ENCODE measurements at places on chromosomes 16 and 17. TPM values are rescaled to one million over a fixed set of nuclear protein-coding genes. Genes with fewer than 3 reads are reported as not detected.
A peak's percentile ranks its signal among the peaks of the same experiment; 100 is the strongest.

Gene CACNG5
- not detected for total RNA-seq

Gene TBC1D3C
- total RNA-seq: not detected

Gene KRTAP1-5
- not detected for total RNA-seq

Gene SLC4A1
- 27.7 TPM for total RNA-seq

Gene EEF2K
- total RNA-seq: 46.5 TPM

Gene MYL4
- total RNA-seq: 905 TPM

Gene NPIPA5
- total RNA-seq: not detected

Gene ZNF174
- 7.6 TPM for total RNA-seq

Gene SLFN14
- total RNA-seq: 0.31 TPM

Gene CLCN7
- 29.5 TPM for total RNA-seq

Gene TEKT1
- not detected for total RNA-seq

Gene CCL7
- not detected for total RNA-seq

Gene CCL4
- total RNA-seq: 2.7 TPM

Gene MYH2
- 1,036 TPM for total RNA-seq

Gene LRRC75A
- 6.2 TPM for total RNA-seq

Gene SERPINF2
- total RNA-seq: not detected

Gene KRT25
- not detected for total RNA-seq

GRCh38 chr16:84888450-84888849, 68.7 kb downstream of the CRISPLD2 start:
- DNase-seq: no peak

GRCh38 chr16:4097826-4098240, 18.4 kb downstream of the ADCY9 start:
- DNase-seq: no peak

DNA sequence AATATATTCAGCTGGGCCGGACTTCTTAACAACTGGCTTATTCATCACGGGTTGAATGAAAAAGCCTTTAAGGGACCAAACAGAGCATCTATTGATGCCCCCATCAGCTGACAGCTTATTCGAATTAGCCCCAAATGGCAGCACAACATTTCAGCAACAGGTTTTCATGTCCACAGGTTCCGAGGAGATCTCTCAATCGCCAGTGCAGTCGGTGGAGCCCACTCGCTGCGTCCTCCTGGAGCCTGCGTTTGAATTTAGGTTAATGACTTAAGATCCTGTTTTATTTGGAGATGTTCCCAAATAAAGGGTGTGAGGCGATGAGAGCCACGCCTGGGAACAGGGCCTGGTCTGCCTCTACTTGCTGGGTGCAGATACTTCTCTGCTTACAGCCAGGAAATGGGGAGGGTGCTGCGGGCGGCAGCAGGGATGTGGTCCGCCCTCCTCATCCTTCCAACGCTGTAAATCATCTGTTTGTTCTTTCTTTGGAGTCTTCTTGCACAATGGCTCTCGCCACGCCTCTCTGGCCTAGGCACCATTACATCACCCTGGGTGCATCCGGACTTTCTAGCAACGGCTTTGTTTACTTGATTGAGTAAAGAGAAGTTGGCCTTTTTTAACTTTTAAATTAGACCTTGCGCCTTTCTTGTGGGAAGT, 22.6 kb downstream of the NDE1 start:
- peak; percentile 85 for DNase-seq

DNA sequence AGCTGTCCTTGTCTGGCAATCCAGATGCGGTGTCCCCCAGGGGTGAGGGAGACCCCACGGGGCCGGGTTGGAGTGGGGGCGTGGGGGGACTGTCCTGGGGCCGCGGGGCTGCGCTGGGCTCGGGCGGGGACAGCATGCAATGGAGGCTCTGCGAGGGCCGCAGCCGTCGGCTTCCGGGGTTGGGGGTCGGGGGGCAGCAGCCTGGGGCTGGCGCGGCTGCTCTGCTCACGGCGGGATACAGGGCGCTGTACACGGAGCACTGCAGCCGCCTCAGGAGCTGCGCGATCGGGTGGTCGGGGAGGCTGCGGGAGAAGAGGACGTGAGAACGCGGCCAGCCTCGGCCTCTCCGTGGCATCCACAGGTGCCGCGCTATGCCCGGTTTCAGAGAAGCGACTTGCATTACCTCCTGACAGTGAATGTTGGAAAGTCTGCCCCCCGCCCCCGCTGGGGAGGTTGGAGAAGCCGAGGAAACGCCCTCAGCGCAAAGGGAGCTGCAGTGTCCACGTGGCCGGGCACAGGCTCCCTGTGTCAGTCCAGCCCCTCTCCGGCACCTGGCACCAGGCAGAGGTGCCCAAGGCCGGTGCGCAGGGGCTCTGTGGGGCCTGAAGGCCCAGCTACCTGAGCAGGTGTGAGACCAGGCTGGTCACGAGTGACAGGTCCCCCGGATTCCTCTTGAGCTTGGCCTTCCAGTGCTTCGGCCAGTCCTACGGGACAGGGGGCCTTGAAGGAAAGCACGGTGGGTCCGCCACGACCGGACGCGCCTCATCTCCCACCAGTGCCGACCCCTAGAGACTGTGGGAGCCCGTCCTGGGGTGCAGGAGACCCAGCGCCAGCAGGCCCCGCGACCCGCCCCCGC, 9.4 kb upstream of the SPATA2L start:
- DNase-seq: no peak

- peak; percentile 78 for DNase-seq
Observed at GRCh38 chr16:3980253-3981111, 100.0 kb upstream of the CREBBP start.

DNA sequence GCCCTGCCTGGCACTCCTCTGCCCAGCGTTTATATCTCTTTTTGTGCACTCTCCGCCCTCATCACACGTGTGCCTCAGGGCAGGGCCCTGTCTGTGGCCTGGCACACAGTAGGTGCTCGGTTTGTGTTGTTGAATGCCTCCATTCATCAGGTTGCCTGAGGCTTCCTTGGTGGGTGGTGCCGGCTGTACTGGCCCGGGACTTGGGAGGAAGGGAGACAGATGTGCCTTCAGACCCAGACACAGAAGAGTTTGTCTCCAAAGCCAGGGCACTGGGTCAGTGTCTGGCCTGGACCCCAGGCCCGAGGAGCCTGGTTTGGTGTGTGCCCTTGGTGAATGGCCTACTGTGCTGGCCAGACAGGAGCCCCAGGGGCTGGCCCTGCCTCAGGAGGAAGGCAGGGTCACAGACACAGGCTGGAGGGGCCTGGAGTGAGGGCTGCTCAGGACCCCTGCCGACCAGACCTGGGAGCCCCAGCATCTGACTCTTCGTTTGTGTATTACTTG, 71.6 kb downstream of the RAI1 start:
- no peak for DNase-seq

GRCh38 chr17:17749921-17750320, 68.7 kb downstream of the RAI1 start:
- DNase-seq: peak; percentile 89

GRCh38 chr17:7325031-7325528, 4.1 kb downstream of the NEURL4 start:
- no peak for DNase-seq

DNA sequence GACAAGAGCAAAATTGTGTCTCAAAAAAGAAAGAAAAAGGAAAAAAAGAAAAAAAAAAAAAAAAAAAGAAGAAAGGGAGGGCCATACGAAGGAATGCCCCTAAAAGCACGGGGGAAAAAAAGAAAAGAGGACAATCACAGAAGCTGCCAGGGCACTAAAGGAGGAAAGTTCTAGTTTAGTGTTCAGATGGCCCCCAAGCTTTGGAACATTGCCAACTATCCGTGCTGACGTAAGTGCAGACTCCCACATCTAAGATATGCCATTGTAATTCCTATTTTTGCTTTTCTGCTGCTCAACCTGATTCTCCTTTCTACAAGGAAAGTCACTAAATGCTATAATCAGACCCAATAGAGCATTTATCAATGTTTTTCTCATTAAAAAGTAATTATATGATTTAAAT, 842.1 kb downstream of the KCNJ2 start:
- peak; percentile 9 for DNase-seq

DNA sequence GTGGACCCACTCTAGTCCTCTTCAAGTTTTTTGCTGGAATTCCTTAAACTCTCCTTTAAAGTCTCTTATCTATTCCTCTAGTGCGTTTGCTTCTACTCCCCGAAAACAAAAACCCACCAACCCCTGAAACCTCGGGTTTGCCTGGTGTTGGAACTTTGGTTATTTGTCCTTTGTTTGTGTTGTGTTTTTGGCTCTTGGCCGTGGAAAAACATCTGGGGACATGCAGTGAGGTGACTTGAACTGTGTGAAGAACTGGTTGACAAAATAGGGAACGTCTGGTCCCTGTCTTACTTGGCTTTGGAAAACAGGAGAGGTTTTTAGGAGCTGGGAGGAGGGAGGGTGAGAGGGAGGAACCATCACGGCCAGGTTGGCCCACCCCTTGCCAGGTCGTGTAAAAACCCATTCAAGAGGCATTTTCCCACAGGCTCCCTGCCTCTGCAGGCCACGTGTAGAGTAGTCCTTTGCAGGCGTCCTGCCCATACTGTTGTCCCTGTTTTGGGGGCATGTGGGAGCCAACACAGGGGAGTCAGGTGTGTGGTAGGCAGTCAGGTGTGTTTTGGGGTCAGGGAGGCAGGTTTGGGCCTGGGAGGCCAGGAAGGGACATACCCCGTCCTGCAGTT, 169.3 kb downstream of the RAB11FIP4 start:
- peak; percentile 13 for DNase-seq

DNA sequence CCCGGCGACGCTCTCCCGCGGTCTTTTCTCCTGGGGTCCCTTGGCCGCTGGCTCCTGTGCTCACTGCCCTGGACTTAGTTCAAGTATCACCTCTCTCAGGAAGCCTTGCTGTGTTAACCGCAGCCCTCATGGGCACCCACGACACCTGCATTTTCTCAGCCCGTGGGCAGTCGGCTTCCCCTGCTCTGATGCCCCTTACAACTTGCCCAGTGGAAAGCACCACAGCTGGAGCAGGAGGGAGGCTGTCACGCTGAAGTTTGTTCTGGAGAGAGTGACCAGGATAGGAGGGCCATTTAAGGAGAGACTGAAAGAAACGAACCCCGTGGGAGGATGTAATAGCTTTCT, 395 bp downstream of the STXBP4 start:
- no peak for DNase-seq

- peak; percentile 75 for DNase-seq
Observed at GRCh38 chr17:57902800-57903759, 52.1 kb downstream of the CUEDC1 start.

DNA sequence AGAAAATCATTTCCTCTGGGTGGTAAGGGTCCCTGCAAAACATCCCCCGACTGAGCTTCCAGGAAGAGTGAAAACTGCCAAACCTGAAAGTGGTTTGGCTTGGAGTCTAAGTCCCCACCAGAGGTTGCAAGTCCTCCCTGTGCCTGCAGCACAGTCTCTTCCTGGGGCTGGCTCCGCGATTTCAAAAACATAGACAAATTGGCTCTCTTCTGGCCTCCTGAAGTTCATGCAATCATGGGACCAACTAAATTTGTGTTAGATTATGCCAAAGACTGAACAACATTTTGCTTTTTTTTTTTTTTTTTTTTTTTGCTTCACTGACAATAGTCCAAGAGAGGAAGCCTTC, 447.9 kb downstream of the CA10 start:
- no peak for DNase-seq

- DNase-seq: peak; percentile 27
Observed at GRCh38 chr16:79542237-79542774, 58.2 kb downstream of the MAF start.

GRCh38 chr17:66837885-66838665, 3.2 kb downstream of the CACNG5 start:
- DNase-seq: no peak

DNA sequence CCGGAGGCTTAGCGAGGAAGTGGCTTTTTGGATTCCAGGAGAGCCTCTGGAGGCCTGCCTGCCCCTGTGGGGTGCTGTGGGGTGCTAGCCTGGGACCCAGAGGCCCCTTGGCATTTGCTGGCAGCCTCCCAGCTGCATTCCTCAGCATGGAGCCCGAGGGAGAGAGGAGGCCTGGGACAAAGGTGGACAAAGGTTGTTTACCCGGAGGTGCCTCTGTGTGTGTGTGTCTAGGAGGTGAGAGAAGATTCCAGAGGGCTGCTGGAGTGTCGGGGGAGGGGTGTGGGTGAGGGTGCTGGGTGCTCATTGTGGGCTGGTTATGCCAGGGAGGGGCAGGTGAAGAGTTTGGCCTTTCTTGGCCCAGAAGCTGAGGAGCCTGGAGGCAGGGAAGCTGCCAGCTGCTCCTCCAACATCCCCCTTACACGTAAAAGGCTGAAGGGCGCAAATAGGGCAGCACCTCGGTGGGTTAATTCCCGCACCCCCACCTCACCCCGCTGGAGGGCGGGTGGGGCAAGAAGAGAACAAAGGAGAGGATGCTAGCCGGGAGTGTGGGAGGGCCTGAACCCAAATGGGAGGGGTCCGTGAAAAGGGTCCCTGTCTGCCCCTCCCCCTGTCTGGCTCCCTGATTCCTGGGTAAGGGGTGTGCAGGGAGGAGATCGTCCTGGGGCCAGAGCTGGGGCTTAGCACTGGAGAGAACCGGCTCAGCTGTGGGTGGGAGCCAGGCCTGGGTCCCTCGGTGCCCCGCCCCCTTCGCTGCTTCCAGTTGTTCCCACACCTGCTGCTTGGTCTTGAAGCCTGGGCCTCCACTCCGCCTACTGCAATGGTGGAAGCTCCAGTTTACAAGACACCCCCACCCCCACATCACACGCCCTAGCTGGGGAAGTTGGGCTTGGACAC, 9.9 kb downstream of the HEXIM2 start:
- DNase-seq: peak; percentile 97

- DNase-seq: no peak
Observed at GRCh38 chr17:6177941-6178694, 107.9 kb downstream of the WSCD1 start.

- DNase-seq: no peak
Observed at GRCh38 chr17:60353773-60354172, 38.2 kb downstream of the USP32 start.

DNA sequence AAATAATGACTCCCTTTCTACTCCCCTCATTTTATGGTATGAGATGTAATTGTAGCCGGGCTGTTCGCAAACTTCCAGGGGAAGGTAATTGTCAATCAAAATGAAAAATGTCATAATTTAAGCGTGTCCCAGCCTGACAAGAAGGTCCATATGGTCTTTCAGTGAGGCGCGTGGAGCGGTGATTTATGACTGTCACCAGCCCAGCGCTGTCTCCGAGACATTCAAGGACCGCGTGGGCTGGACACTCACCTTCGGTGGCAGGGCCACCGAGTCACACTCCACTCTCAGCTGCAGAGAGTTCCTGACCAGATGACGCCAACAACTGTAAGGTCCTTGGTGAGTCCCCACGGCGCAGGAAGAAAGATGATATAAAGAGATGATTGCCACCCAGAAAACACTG, 157.7 kb upstream of the TNRC6C start:
- no peak for DNase-seq

DNA sequence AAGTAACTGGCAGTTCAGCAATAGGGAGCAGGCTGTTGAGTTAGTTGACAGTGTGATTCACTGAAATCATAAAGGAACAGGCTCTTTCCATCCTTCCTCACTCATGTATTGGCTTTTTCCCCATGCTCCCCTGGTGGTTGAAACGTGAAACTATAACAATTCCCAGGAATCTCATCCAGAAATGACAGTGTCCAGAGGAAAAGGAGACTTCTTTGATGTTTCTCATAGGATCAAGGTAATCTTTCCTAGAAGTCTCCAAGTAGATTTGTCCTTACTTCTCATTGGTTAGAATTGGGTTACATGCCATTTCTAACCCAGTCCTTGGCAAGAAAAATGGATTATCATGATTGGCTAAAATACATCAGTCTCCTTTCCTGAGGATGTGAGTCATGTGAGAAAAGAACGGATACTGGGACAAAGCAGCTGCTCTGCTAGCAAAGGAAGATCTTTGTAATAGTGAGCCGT, 14.4 kb downstream of the TTC19 start:
- DNase-seq: peak; percentile 39

GRCh38 chr17:9677411-9677810, 32.1 kb downstream of the USP43 start:
- DNase-seq: no peak

- DNase-seq: no peak
Observed at GRCh38 chr16:3553138-3553923, 23.9 kb downstream of the NLRC3 start.
